ENCODE measurements at places on chromosomes 11 and 22.

GRCh38 chr11:105610871-105611571 is 1.1 kb downstream of the GRIA4 start:
- no peak for DNase-seq

- DNase-seq: no peak
Measured at GRCh38 chr11:1346669-1347390, 37.4 kb upstream of the TOLLIP start.

DNA sequence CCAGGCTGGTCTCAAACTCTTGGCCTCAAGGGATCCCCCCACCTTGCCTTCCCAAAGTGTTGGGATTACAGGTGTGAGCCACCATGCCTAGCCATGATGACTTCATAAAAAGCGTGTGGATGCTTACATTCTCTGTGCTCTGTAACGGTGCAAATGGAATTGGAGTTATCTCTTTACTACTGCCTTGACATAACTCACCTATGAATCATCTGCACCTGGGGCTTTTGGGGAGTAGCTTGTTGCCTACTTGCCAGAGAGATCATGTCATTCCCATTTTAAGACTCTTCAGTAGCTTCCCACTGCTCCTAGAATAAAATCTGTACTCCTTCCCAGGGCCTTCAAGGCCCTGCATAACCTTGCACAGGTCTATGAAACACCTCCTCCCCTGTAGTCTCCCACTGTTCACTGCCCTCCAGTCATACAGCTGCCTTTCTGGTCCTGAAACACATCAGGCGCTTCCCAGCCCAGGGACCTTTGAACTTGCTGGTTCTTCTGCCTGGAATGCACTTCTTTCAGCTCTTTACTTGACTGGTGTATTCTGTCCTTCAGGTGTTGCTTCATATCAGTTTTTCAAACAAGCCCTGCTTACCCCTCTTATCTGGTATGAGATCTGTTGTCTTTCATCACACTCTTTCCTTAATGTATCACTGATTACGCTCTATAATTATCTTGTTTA is 19.6 kb upstream of the MOGAT2 start:
- DNase-seq: no peak

DNA sequence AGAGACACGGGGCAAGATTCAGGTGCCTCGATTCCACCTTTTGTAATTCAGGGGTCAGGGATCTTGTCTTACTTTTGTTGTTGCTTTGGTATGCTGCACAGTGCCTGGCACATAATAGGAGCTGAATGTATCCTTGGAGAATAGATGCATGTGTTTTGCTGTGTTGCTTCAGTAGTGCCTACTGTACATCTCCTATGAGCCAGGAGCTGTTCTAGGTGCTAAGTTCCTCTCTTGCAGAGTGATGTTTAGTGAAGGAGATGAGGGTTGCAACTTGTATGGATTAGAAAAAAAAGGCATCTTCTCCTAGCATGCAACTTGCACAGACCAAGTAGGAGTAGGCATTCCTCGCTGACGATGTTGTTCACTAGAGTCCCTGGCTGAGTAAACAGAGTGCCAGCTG is 555.4 kb downstream of the NTM start:
- DNase-seq: no peak

- DNase-seq: no peak
Measured at GRCh38 chr22:22565981-22566380, 6.9 kb upstream of the PRAME start.

DNA sequence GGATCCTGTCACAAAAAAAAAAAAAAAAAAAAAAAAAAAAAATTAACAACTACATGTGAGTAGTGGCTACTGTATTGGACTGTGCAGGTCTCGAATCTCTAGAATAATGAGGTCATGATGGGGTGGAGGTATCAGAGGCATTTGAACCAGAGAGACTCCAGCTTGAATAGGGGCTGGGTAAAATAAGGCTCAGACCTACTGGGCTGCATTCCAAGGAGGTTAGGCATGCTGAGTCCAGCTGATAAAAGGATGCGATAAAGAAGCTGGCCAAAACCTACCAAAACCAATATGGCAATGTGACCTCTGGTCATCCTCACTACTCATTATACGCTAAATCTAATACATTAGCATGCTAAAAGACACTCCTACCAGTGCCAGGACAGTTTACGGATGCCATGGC is 5.9 kb upstream of the PACSIN3 start:
- no peak for DNase-seq

- no peak for DNase-seq
Measured at GRCh38 chr11:12810568-12810894, 136.3 kb downstream of the TEAD1 start.

DNA sequence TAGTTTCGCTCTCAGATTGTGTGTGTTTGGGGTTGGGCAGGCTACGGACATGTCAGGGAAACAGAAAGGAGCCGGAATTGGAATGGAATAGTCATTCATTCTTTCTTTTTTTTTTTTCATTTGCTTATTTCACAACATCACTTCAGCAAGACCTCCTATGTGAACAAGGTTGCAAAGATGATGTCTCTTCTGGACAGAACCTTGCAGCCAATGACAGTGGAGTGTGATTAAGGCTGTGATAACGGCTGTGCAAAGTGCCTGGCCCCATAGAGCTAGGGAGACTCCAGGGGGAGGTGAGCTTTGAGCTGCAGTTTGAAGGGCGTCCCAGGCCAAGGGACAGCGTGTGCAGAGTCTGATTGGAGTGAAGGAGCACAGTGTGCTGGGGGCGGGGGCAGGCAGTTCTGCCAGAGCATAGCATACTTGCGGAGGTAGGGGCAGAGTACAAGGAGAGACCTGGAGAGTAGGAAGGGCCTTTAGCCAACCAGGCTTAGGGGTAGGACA is 3.4 kb downstream of the TIGD3 start:
- DNase-seq: no peak

DNA sequence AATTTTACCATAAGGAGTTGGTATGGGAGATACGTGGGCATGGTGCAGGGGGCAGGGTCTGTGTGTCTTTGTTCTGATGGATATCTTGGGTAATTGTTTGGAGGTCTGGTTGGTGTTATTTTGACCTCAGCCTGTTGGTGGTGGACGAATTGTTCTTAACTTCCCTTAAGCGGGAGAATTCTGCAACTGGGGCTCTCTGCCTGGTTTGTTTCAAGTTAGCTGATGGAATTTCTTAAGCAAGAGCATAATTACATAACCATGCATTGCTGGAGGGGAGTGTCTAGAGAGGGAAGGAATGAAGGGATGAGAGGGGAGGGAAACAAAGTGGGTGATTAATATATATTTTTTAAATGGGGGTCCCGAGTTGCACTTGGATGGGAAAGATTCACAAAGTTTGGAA is 908.5 kb upstream of the RAG2 start:
- DNase-seq: no peak

DNA sequence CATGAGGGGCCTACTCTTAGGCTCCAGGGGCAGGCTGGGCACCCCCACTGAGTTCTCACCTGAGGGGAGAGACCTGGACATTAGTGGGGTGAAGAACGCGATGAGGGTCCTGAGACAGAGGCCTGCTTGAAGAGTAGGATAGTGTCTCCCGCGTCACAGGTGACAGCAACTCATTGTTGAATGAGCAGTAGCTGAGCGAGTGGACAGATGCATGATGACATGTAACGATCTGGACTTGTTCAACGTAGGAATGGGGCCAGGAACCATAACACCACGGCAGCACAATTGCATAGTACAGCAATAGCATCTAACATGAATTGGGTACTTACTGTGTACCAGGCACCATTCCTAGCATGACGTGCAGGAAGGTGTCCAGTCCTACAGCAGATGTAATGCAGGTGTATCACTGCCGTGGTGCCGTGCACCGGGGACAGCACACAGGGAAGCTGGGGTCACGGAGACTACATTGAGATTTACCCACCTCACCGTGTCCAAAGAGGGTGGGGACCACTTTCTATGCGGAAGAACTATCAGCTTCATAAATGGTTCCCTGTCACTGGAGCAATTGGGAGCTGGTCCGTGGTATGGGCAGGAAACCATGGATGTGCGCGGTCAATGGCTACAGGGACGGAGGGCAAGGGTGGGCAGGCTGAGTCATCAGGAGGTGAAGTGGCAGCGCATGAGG is 1019.1 kb downstream of the TBC1D22A start:
- DNase-seq: no peak

GRCh38 chr22:26842103-26842502 is 184.7 kb downstream of the MIAT start:
- no peak for DNase-seq

GRCh38 chr11:72863916-72864315 is 49.7 kb downstream of the ATG16L2 start:
- DNase-seq: no peak

DNA sequence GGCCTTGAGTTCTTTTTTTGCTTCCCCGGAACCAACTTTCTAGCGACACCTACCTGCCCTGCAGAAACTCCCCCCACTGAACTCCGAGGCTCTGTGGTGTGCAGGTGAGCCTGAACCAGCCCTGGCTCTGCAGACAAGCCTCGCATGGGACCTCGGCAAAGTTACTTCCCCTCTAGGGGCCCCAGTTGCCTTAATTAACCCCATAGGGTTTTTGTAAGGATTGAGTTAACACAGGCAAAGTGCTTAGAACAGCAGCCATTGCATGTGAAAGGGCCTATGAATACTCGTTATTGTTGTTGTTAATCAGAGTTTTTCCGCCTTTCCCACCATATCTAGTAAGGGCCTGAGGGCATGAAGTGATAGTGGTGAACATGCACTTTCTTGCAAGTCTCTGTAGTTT is 12.6 kb upstream of the SYT13 start:
- no peak for DNase-seq

DNA sequence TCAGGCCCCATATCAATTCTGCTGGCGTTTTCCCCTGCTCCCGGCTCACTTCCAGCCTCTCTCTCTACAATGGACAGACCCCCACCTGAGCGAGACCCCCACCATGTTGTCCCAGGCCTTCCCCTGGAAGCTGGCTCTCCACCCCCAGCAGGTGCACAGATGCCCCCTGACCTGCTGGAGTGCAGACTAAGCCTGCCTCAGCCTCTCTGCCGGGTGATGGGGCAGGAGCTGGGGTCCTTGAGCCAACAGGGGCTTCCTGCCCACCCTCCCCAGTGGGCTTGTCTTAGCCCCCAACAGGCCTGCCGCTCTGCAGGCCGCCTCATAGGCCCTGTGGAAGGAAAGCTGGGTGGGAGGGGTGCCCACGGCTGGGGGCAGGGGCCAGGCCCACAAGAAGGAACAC is 10.0 kb downstream of the ELFN2 start:
- no peak for DNase-seq

- no peak for DNase-seq
Measured at GRCh38 chr11:132519241-132519815, 1013.0 kb downstream of the OPCML start.
